ENCODE measurements at places on chromosomes 2 and 18.

DNA sequence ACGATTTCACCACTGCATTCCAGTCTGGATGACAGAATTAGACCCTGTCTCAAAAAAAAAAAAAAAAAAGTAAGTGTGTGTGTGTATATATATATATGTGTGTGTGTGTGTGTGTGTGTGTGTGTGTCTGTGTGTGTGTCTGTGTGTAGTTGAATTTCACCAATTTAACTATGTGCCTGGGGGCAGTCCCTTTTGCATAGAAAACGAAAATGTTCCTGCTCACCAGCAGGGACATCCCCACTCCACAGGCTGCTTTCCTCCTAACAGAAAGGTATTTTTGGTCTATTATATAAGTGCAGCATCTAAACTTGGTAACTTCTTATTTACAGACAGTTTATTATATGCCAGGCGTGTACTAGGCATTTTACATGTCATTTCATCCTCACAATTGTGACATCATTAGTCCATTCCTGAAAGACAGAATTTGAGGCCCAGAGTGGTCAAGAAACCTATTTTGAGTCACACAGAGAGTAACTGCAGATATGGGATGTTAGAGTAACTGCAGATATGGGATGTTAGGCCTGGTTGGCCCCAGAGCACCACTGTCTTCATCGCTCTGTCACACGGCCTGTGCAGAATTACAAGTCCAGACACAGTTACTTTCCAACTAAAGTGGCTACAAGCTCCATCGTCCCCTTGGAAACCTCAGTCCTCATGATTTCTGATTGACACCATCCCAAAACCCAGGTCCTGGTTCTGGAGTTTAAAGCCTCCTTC is 9.3 kb upstream of the TTL start:
- DNase-seq: no peak

DNA sequence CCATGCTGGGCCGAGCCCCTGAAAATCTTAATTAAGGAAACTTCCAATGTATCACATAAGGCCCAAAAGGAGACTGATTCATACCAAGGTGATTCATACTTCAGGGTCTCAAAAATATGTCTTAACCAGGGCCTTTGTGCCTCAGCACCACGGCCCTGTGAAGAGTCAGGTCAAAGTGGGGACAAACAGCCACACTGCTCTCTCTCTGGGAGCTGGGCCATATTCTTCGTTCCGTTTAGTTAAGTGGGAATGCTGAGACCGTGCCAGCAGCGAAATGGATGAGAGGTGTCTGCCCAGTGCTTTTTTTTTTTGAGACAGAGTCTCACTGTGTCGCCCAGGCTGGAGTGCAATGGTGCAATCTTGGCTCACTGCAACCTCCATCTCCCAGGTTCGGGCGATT is 9.3 kb upstream of the PTMA start:
- no peak for DNase-seq

DNA sequence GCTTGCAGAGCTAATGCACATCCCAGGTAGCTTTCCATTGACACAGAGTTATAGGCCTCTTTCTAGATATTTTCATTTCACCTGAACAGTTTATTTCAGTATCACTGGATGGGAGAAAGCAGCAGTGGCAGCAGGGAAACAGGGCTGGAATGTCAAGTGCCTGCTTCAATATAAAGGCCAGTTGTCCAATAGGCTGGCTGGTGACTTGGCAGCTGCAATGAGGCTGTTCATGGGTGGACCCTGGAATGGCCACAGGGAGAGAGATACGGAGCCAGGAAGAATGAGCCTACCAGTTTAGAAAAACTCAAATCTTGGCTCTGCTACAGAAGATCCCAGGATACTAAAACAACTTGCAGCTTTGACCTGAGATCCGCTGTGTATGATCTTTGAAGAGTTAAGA is 185.0 kb downstream of the BCL11A start:
- no peak for DNase-seq

GRCh38 chr2:134233728-134234136 is 20.1 kb upstream of the MGAT5 start:
- DNase-seq: no peak

GRCh38 chr2:47664817-47665216 is 118.1 kb upstream of the MSH6 start:
- DNase-seq: no peak

- DNase-seq: no peak
These were observed 19.9 kb downstream of the IL36B start for GRCh38 chr2:113032737-113033136.

DNA sequence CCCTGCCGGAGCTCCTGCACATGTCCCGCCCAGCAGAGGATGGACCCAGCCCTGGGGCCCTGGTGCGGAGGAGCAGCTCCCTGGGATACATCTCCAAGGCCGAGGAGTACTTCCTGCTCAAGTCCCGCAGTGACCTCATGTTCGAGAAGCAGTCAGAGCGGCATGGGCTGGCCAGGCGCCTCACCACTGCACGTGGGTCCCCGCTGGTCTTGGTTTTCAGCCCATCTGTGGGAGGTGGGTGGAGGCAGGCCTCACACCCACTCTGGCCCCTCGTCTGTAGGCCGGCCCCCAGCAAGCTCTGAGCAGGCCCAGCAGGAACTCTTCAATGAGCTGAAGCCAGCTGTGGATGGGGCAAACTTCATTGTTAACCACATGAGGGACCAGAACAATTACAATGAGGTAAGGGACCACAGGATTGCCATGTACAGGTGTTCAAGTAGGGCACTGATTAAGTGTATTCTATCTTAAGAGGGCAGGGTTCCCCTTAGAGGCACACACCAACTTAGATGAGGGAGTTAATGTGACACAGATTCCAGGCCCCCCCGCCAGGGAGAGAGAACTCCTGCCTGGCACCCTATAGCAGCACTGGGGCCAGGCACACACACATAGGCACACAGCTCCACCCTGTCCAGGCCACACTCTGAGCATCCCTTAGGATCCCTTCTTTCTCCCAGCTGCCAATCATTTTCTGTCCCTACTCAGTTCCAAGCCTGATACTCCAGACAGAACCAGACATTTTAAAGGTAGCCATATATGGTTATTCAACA is 5.4 kb upstream of the CHRNG start:
- no peak for DNase-seq

- DNase-seq: no peak
These were observed 385.8 kb upstream of the TRIB2 start for GRCh38 chr2:12330916-12331315.

DNA sequence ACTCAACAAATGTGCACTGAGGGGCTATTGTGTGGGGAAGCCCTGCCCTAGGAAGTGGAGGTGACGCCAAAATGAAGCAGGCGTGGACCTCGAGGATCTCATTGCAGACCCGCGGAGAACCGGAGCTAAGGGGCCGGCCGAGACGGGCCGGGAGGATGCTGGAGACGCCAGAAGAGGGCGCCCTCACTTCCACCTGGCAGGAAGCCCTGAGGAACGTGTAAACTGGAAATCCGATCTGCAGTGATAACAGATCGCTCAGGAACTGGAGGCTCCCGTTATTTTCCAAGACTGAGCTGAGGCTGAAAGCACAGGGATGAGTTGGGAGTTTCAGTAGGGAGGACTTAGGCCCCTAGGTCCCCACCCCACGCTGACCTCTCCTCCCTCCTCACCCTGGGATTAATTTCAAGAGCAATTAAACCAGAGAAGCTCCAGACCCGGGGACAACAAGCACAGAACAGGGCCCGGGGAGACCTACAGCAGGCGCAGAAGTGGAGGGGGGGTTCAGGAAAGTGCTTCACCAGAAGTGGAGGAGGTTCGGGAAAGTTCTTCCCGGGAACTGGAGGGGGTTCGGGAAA is 7.7 kb upstream of the COL6A3 start:
- peak; percentile 56 for DNase-seq

DNA sequence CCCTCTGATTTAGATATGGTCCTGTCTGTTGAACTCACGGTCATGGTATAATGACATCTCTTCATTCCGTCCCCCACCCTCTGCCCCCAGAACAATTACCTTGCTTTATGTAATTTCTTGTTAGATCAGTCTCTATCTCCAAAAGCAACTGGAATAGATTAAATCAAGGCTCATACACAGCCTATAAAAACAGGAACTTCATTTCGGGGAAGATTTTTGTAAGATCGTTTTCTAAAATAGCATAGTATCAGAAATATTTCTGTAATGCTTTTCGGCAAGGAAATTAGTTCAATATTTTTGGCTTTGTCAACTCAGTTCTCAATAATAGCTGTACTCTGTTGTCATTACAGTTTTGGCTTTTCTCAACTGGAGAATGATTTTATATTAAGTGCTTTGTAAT is 157.2 kb downstream of the FMNL2 start:
- no peak for DNase-seq

DNA sequence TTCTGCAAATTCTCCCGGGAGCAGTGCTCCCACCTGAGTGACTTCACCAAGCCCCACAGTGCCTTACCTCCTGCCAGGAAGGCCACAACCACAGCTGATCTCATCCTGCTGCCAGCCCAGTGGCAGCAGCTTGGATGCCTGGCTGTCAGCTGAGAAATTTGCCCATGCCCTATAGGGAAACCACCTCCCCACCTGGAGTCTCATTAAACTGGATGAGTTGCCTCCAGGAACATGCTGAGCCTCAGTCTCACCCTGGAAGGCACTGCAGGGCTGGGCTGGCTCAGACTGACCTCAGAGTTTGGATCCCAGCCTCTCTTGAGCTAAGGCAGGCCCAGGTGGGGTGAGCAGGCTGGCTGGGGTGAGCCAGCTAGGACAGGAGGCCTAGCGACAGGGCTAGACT is 23.3 kb downstream of the REEP1 start:
- no peak for DNase-seq

- DNase-seq: no peak
These were observed 711 bp downstream of the DOK6 start for GRCh38 chr18:69401226-69401971.

GRCh38 chr2:13009027-13009642 is 292.4 kb downstream of the TRIB2 start:
- DNase-seq: no peak

GRCh38 chr18:24947521-24948305 is 404.3 kb downstream of the ZNF521 start:
- no peak for DNase-seq

DNA sequence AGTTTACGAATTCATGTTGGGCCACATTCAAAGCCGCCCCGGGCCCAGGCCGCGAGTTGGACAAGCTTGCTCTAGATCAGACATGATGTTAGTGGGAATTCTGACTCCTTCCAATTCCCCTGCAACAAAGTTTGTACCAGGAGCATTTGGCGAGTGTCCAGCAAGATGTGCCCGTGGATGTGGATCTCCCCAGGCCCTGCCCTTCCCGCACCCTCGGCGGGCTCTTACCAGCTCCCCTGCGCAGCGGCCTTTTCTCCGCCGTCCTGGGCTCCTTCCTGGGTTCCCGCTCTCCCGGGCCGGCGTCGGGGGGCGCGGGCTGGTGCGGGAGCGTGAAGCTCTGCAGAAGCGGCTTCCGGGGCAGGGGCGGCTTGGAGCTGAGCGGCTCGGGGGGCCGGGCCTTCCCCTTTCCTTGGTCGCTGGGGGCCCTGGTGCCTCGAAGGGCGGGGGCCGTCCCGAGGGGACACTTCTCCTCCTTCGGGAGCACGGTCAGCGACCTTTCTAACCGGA is 90.8 kb upstream of the MGAT4A start:
- DNase-seq: no peak

All from activated CD8-positive, alpha-beta memory T cell treated with anti-CD3 and anti-CD28 coated beads for 4 hours (primary cell).